ENCODE measurements at places on chromosomes 1 and 21. TPM values are rescaled to one million over a fixed set of nuclear protein-coding genes. Genes with fewer than 3 reads are reported as not detected.

DNA sequence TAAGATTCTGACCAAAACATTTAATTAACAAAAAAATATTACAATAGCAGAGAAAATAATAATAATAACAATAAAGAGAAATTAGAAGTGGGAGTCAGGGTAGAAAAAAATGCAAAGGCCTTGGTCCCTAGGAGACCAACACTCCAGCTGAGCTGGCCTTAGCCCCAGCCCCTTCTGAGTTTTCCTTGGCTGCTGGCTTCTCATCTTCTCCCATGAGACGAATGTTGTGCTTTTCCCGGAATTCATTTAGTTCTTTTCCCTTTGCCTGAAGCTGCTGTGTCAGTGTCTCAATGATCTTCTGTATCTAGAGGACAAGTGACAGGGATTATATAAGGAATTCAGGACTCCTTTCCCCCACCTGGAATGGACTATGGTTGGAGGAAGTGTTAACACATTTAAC is 2.4 kb downstream of the KLHDC9 start:
- DNase-seq = no peak

Gene SEMA4A
- total RNA-seq = 22.0 TPM

GRCh38 chr1:207069858-207070506 is 16.9 kb downstream of the PFKFB2 start:
- no peak for DNase-seq

- no peak for DNase-seq
These were observed 4.3 kb upstream of the TEDDM1 start for GRCh38 chr1:182404781-182405180.

Gene DCST1
- not detected for total RNA-seq

- DNase-seq = peak; percentile 19
These were observed 10.5 kb upstream of the SPEN start for GRCh38 chr1:15836772-15837669.

DNA sequence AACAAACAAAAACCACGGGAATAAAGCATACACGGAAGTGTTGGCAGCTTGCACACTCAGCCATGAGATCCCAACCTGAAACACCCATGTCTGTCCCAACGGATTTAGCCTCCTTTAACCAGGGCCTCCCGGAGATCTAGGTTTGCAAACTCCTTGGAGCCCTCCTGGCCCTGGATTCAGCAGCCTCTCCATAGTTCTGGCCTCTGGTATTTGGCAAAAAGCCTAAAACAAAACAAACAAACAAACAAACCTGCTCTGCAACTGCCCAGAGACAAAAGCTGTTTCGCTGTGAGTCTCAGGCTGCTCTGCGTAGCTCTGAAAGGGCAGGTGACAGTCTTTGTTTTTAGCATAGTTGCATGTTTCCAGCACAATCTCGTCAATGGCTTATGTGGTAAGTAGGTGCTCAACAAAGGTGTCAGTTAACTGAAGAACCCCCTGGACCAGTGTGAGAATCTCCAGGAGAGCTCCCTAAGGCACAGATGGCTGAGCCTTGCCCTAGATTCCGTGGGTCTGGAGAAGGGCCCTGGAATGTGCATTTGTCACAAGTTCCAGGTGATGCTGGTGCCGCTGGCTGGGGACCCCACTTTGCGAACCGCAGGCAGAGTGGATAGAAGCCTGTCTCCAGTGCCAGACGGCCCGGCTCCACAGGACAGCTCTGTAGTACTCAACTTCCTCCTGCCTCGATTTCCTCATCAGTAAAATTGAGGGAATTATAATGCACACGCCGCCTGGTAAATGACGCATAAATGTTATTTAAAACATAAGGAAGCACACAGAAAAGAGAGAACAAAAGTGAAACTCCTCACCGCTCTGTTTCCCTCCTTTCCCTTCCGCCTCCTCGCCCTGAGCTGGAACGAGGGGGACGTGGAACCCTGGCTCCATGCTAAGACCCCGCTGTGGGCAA is 86.2 kb downstream of the RIPK4 start:
- no peak for DNase-seq

- no peak for DNase-seq
These were observed 101.1 kb downstream of the UBIAD1 start for GRCh38 chr1:11373895-11374747.

- no peak for DNase-seq
These were observed 62.7 kb downstream of the KAZN start for GRCh38 chr1:14661222-14661621.

Gene TNFAIP8L2
- total RNA-seq = 0.82 TPM

- peak; percentile 89 for DNase-seq
These were observed at the start of gene KIF14 for GRCh38 chr1:200620273-200621131. TSS of gene KIF14 (minus strand) at chr1:200620751. CDS start at chr1:200618723, 2,028 bp downstream.

Gene TTC34
- under 0.01 TPM for total RNA-seq

Gene TFF2
- not detected for total RNA-seq

Gene NUCKS1
- 234 TPM for total RNA-seq

Gene GNG12
- total RNA-seq = 21.2 TPM

All from frontal cortex (tissue), 4 donors.